ENCODE measurements at places on chromosomes 2 and 18.

DNA sequence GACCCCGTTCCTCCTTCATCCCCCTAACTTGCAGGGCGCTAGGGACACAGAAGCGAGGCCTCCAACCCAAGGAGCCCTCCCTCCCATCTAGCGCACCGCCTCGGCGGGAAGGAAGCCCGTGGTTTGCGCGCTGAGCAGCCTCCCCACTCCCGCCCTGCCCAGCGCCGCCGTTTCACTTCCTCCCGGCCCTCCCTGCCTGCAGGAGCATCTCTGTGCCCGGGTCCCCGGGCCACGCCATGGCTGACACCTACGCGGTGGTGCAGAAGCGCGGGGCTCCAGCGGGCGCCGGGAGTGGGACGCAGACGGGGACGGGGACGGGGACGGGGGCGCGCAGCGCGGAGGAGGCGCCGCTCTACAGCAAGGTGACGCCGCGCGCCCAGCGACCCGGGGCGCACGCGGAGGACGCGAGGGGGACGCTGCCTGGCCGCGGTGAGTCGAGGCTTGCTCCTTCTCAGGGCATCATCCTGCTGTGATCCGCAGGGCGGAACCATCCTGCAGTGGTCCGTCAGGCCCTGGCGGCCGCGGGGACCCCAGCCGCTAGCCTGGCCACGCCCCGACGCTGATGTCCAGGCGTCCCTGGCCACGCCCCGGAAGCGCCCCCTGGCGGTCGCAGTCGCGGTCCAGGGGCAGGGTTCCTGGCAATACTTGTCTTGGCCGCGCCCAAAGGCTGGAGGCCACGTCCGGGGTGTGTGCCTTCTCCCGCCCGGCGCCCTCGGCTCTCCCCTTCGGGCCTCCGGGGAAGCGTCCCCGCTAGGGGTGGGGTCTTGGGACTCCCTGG lies 16.4 kb downstream of the PTPN18 start:
- peak; percentile 98 for DNase-seq

- DNase-seq, result peak; percentile 44
Observed at GRCh38 chr18:48986851-48987761, 36.3 kb upstream of the SMAD7 start.

GRCh38 chr2:42087857-42088195 lies 40.0 kb downstream of the PKDCC start:
- DNase-seq, result no peak

DNA sequence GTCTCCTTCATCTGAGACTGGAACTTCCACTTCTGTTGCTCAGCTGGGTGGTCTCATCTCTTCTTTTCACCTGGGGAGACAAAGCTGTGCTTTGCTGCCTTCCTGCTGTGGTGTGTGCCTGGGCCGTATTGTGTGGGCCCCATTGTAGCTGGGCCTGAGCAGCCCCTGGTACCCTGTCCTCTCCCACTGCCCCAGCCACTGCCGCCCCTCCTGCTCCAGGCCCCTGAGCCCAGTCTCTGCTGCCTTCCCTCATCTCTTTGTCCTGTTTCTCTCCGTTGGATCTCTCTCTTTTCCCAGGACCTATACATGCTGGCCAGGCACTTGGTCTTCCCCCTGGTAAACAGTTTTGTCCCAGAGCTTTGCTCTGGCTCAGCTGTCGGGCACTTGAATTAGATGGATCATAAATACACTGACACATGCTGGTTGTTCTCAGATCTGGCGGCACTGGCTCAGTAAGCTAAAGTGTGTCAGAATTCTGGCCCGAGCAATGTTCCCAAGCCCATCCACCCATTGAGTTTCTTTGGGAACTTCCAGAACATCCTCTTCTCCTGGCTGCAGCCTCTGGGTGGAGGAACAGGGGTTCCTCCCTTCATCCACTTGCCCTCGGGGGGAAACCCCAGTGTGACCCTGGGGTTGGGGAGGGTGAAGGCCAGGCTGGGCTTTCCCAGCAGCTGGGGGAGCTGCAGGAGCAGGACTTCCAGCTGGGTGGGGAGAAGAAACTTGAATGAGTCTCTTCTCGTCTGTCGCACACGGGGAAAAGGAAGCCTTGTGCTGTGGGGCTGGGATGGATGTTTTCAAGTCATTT lies 99.0 kb downstream of the DGKD start:
- no peak for DNase-seq

All from endodermal cell (in vitro differentiated cells).